ENCODE measurements at places on chromosomes 4 and X.

DNA sequence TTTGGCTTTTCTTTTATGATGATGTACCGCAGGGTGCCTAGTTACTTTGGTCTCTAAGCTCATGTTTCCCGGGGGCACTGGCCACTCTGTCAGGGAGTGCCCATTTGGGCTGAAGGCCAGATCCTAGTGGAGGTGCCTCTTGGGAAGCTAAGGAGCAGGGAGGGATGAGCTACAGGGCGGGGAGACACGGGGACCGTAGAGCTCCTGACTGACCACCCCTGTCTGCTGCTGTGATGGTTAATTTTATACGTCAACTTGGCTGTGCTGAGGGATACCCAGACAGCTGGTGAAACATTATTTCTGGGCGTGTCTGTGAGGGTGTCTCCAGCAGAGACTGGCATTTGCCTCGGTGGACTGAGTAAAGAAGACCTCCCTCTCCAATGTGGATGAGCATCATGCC is 24.9 kb upstream of the CLDN24 start:
- no peak for DNase-seq

GRCh38 chr4:156939801-156940200 is 31.8 kb downstream of the PDGFC start:
- no peak for DNase-seq

DNA sequence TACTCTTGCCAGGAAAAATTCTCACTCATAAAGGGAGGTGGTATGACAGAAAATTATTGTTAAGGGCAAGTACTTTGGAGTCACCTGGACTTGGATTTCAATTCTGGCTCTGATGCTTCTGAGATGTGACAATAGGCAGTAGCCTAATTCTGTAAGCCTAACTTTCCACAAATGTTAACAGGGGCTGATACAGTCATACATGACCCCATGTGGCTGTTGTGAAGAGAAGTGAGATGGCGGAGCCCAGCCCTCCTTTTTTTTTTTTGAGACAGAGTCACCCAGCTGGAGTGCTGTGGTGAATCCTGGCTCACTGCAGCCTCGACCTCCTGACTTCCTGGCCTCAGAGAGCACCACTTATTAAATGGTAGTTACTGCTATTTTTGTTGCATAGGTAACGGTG is 54.4 kb upstream of the IRF2 start:
- DNase-seq, result no peak

GRCh38 chr4:122827879-122828601 is 1.4 kb downstream of the FGF2 start:
- DNase-seq, result no peak

- DNase-seq, result no peak
These were observed 19.2 kb downstream of the PNMA6E start for GRCh38 chrX:153381684-153382532.

- DNase-seq, result no peak
These were observed 15.5 kb downstream of the RAB40A start for GRCh38 chrX:103503853-103504207.

DNA sequence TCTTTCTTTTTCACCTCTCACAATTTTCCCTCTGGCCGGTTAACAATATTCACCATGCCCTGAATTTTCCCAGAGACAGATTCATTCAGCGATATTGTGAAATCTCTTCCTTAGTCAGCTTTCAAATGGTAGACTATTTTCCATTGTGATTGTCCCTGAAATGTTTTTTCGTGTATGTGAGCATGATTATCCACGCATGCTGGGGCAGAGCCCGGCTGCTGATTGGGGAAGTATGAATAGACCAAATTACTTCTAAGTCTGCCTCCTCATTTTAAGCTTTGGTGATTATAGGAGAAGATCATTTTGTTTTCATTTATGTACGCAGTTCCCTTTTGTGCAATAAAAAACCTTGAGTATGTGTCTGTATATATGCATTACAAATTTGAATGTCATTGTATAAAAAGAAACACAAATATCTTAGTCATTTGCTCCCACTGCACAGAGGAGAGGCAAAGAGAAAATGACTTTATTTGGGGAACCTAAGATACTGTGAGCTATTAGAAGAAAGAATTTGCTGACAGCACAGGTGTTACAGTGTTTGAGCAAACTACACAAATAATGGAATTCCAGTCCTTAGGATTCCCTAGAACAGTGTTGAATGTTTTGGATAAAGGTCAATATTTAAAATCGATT is 11.3 kb downstream of the DTHD1 start:
- no peak for DNase-seq

All from stimulated activated CD4-positive, alpha-beta T cell treated with anti-CD3 and anti-CD28 coated beads, TNF-alpha, amount 100 ng/mL, for 1 hour (primary cell).